AG20443 (cell line): ENCODE measurements at places on chromosomes 3 and 15.

- DNase-seq = peak; percentile 79
Measured at GRCh38 chr3:187318819-187319616, 27.5 kb upstream of the MASP1 start.

DNA sequence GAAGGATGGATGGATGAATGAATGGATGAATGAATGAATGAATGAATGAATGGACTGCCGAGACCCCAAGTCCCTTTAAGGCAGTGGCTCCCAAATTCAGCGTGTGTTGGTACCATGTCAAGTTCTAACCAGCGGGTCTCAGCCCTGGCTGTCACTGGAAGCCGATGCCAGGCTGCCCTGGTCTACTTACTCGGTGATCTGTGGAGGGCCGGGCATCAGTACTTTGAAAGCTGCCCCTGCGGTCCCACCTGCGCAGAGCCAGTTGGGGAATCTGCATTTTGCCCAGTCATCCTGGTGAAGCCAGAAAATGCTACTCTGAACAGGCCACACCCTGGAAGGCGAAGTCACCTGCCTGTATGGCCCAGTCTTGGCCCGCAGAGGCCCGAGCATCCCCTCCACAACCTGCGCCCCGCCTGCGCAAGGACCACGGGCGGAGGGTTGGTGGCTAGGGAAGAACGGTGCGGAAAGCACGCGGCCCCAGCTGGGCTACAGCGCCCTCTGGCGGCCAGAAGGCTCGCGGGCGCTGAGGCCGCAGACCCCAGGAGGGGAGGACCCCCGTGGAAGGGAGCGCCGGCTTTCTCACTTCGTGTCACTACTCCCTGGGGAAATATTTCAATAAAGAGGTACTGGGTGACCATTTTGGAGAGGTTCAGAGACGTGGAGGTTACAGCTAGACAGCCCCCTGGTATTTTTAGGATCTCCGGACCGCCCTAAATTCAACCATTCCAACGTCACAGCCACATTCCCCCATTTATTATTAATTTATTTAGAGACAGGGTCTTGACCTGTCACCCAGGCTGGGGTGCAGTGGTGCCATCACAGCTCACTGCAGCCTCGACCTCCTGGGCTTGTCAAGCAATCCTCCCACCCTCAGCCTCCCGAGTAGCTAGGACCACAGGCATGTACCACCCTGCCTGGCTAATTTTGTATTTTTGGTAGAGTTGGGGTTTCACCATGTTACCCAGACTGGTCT is 34.9 kb downstream of the PRKCD start:
- peak; percentile 90 for DNase-seq

DNA sequence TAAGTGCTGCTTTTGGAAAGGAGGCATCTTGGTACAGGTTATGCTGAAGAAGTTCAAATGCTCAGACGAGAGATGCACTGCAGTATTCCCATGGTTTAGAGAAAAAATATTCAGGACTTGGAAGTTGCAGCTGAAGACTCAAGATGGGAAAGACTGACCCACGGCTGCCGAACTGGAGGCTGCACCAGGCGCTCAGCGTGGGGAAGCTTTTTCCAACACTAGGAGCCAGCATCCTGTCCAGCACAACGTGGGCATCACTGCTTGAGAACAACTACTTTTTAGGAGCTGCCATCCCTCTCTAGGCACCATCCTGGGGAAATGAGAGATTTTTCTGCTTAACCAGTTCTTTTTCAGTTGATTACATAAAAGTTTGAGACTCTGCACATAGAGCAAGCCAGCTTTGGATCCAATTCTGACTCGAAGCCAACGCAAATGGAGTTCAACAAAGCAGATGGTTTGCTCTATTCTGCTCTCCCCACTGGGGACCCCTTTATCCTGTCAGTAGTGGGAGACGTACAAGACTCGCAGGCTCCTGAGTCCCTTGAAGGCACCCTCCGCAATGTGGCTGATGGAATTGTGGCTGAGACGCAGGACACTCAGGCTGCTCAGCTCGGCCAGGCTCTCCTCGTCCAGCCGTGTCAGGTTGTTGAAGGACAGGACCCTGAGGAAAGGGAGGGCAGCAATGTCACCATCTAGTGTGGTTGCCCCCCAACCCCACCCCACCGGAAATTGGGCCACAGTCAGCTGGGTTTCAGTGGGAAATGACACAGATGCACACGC is 93.8 kb downstream of the LRIG1 start:
- DNase-seq = no peak

DNA sequence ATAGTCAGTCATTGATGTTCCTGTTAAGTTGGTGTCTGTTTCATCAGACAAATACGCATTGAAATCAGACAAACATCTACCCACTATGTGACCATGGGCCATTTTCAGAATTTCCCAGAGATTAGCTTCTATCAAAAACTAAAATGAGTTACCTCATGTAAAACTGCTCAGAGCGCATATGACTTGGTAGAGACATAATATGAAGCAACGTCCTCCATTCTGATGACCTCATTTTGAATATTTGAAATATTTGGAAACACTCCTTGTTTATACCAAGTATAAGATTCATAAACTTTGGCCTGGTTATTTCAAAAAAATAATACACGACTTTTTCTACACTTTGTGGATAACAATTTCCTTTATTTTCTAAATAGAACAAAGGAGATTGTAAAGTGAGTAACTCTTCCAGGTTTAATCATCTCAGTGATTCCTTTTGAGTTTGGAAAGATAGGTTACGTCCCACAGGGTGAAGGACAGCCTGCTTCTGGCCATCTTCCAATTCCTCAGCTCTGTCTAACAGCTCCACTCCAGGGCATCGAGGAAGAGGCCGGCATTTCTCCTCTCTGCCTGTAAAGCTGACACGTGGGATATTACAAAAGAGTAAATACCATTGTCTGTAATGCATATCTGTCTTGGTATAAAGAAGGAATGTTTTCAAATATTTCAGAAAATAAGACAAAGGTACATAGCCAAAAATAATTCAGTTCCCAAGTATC is 122.6 kb downstream of the CADM2 start:
- no peak for DNase-seq

DNA sequence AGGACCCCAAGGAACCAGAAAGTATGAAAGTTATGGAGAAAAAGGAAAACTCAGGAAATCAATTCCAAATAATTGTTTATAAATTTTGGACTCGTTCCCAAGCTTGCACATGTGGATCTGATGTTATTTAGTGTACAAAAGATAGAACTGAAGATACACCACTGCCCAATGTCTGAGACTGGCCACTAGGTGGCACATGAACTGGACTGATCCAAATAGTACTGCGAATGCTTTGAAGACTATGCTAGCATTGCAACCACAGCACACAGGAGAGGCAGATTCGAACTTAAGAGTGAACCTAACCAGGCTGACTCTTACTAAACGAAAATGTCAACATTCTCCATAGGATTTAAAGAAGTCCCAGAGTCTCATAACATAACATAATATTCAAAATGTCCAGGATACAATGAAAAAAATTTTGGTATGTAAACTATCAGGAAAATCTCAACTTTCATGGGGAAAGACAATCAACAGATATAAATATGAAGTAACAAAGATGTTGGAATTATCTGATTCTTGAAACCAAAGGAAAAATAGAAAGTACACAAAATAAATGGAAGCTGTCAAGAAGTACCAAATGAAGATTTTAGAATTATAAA is 596.7 kb downstream of the FGF12 start:
- DNase-seq = peak; percentile 32

DNA sequence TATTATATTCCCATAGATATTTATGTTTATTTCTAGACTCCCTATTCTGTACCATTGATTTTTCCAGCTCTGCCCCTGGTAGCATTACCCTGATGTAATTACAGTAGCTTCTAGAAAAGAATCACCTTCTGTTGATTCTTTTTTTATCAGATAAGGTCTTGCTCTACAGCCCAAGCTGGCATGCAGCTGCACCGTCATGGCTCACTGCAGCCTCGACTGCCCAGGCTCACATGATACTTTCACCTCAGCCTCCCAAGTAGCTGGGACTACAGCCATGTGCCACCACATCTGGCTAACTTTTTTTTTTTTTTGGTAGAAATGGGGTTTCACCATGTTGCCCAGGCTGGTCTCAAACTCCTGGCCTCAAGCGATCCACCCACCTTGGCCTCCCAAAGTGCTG is 41.8 kb downstream of the SLC24A1 start:
- no peak for DNase-seq

GRCh38 chr15:83769411-83769999 is 115.6 kb downstream of the ADAMTSL3 start:
- no peak for DNase-seq

DNA sequence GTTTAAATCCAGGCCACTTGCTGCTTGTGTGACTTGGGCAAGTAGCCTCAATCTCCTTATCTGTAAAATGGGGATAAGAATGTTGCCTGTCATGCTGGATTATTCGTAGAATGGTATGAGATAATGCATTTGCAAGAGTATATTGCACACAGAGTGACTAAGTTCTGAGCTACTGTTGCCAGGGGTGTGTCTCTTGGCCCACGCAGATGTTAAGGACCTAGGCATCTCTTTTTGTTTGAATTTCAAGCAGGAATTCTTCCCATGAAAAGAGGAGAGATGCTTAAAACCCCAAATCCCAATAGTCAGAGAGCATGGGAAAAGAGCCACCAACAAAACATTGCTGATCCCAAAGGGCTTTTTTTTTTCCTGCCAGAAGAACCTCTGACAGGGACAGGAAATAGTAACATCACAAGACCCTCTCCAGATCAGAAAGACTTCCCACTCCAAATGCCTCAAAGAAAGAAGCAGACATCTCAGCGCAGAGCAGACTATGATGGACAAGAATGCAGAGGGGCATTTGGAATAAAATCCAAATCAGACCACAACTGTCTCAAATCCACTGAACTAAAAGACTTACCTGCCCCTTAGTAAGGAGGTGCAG is 90.5 kb downstream of the MRPL46 start:
- peak; percentile 76 for DNase-seq

GRCh38 chr3:62712746-62713145 is 162.5 kb downstream of the CADPS start:
- peak; percentile 22 for DNase-seq

DNA sequence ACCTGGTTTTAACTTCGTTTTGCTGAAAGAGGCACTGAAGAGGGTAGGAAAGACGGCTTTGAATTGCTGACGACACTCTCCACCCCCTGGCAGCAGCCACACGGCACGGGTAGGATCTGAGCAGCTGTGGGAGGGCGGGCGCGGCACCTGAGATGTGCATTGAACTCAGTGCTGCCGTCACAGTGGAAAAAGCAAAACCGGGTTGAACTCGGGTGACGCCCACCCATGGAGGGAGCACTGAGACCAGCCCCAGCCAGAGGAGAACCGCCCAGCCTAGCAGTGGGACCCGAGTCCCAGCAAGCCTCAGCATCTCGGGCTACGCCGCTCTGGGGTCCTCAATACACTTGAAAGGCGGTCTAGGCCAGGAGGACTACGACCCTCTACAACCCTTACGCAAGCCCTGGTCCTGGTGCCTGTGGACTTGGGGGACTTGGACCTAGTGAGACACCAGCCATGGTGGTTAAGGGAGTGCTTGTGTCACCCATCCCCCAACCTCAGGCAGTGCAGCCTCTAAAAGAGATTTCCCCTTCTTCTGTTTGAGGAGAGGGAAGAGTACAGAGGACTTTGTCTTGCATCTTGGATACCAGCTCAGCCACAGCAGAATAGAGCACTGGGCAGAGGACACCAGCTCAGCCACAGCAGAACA is 50.0 kb upstream of the RPL35A start:
- DNase-seq = no peak

DNA sequence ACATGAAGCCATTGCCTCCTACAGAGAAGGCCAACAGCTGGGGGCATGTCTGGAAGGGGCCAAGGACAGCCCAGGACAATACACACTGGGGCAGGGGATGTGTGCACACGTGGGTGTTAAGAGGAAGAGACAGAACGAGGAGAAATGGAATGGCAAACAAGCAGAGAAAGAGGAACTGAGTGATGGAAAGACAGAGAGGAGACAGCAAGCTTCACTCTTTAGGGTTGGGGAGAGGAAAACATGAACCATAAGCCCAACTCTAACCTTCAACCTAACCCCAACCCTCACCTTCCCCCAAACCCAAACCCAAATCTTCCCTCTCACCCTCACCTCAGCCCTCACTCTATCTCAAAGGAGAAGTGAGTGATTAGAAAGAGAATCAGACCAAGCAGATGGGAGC is 11.9 kb upstream of the PARL start:
- no peak for DNase-seq
